GM23248 (cell line): ENCODE measurements at places on chromosomes 5 and 9. TPM values are rescaled to one million over a fixed set of nuclear protein-coding genes. Genes with fewer than 3 reads are reported as not detected.
A peak's percentile ranks its signal among the peaks of the same experiment; 100 is the strongest.

Gene SOX30
- not detected in 2 replicates for total RNA-seq

Gene SLC6A19
- total RNA-seq: not detected in 2 replicates

Gene LRRC19
- total RNA-seq: not detected in 2 replicates

Gene SLC28A3
- 0.32 TPM in 1 of 2 replicates, not detected in the other for total RNA-seq

Gene EMB
- 0.22 TPM in 1 of 2 replicates, not detected in the other for total RNA-seq

Gene NUTM2F
- not detected in 2 replicates for total RNA-seq

DNA sequence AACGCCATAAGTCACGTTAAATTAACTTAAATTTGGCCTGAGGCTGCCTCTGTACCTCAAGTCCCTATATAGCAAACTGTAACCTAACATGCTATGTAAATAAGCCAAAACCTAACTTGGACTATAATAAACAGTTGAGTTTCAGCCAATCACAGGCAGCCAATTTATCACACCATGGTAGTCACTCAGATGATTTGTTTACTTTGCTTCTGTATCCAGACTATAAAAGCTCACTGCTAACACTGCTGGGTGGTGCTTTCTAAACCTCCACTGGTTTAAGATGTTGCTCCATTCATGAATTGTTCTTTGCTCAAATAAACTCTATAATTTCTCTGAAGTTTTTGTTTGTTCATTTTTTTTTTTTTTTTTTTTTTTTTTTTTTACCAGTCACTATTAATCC lies 62.8 kb downstream of the TRPM3 start:
- H3K36me3 ChIP-seq: no peaks in the 10 kb centered on the region
- H3K4me3 ChIP-seq: no peak overlapping the region
- H3K27ac ChIP-seq: no peak overlapping the region
- DNase-seq: no peak

DNA sequence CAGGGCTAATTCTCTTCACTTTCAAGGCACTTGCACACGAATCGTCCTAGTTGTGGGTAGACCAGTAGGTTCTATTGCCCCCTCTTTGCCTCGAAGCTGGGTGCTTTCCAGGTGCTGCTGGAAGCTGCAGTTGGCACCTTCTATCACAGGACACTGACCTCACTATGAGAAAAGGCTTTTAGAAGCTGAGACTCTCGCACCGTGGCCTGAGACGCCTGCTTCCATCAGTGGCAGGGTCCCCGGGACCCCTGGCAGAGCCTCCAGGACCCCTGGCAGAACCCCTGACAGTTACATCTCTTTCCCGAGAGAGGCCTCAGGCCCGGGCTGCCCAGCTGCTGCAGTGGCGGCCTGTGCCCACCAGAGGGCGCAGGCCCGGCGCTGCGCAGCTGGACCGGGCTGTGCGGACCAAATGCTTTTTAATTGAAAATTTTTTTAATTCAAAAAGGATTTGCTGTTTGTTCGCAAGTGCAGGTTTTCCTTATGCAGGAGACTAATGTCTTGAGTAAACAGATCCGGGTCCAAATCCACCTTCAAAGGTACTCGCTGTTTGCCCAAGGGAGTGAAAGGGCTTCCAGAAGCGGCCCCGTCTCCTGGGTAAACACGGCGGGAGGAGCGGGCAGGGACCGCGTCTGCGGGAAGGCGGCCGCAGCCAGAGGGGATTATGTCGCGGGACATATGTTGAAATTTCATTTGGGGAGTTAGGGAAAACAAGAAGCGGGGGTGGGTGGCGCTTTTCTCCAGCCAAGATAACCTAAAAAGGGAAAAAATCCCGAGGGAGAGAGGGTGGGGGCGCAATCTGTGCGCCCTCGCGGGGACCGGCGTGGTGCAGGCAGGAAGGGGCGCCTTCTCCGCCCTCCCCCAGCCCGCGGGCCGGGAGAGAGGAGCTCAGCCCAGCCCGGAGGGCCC lies 114.5 kb upstream of the LMX1B start:
- no peaks in the 10 kb centered on the region for H3K27me3 ChIP-seq
- DNase-seq: peak; percentile 65
- H3K4me3 ChIP-seq: peak overlapping the region; percentile 76
- H3K36me3 ChIP-seq: no peaks in the 10 kb centered on the region
- H3K27ac ChIP-seq: no peak overlapping the region
- peaks cover 10% of the 10 kb centered on the region for H3K4me1 ChIP-seq

GRCh38 chr9:113154471-113154870 lies 3.7 kb downstream of the SLC31A2 start:
- no peaks in the 10 kb centered on the region; the same call in 1 of the 2 replicates for H3K36me3 ChIP-seq
- H3K4me1 ChIP-seq: peaks cover 21% of the 10 kb centered on the region
- peak; percentile 77 for DNase-seq
- no peaks in the 10 kb centered on the region for H3K27me3 ChIP-seq

DNA sequence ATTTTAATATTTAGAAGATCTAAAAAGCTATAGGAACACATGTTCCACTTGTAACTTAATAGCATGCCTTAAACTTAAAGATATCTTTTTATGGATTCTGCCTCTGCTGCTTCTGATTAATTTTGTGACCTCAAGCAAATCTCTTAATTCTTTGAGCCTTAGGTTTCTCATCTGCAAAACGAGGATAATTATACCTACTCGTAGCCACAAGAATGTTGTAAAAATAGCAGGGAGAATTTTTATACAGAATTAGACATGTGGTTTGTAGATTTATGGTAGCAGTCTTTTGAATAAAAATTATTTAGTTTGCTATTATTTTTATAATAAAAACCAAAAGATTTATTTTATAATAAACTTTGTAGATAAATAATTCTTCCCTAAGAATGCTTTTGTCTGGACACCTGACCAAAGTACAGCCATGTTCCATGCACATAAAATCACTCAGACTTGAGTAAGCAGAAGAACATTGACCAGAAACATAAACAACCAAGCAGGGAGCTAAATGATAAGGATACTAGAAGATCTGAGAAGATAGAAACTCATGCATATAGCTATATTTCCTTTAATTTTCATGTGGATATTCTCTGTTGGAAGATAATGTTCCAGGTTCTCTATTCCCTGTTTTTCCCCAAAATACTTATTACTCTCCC lies 18.5 kb downstream of the C9orf85 start:
- H3K27me3 ChIP-seq: no peaks in the 10 kb centered on the region
- H3K27ac ChIP-seq: peak overlapping the region; percentile 87
- H3K36me3 ChIP-seq: no peaks in the 10 kb centered on the region
- peak overlapping the region; percentile 27; the same call in 1 of the 2 replicates for H3K4me3 ChIP-seq
- peaks cover 29% of the 10 kb centered on the region for H3K4me1 ChIP-seq
- peak; percentile 63 for DNase-seq

DNA sequence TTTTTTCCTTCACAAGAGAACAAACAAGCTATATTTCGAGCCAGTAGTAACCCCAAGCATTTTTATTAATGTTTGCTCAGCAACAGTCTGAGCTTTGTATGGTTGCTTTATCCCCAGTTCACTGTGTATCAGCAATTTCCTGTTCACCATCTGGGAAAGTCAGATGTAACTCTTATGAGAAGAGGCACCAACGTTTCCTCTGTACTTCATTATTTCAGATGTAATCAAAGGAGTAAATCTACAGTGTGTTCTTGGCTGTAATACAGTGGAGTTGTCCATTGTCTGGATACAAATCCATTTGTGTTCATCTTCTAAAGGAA lies 340.2 kb downstream of the ARRDC3 start:
- no peaks in the 10 kb centered on the region for H3K4me1 ChIP-seq
- H3K4me3 ChIP-seq: no peak overlapping the region
- peaks cover 26% of the 10 kb centered on the region for H3K27me3 ChIP-seq

GRCh38 chr5:59066367-59067163 lies 483.7 kb downstream of the RAB3C start:
- H3K4me1 ChIP-seq: peaks cover 63% of the 10 kb centered on the region
- no peaks in the 10 kb centered on the region for H3K36me3 ChIP-seq
- no peaks in the 10 kb centered on the region for H3K27me3 ChIP-seq
- H3K4me3 ChIP-seq: peak overlapping the region; percentile 24; the same call in 1 of the 2 replicates
- peak overlapping the region; percentile 93 for H3K27ac ChIP-seq

- H3K4me1 ChIP-seq: peaks cover 40% of the 10 kb centered on the region
- peaks cover 27% of the 10 kb centered on the region; the same call in 1 of the 2 replicates for H3K36me3 ChIP-seq
- no peaks in the 10 kb centered on the region for H3K27me3 ChIP-seq
- peak; percentile 94 for DNase-seq
- peak overlapping the region; percentile 83 for H3K27ac ChIP-seq
Measured at GRCh38 chr9:110116543-110116885, 91.4 kb downstream of the C9orf152 start.

DNA sequence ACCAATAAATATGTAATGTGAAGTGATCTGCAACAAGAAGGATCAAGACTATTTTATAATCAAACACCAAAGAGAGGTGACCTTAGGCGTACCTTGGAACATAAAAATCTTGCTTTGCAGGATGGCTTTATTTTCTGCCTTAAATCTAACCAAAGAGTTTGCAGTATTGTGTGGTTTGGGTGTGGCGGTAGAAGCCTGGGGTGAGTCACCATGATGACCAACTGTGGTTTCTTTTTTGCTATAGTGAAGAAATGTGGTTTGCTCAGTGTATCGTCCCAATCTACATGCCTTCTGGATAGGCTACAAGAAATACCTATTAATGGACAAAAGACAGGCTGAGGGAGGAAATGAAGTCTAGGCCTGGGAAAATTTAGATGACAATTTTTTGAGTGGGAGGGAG lies 5.1 kb upstream of the CAST start:
- H3K27ac ChIP-seq: peak overlapping the region; percentile 72
- peak; percentile 97 for DNase-seq
- peaks cover 49% of the 10 kb centered on the region for H3K4me1 ChIP-seq

DNA sequence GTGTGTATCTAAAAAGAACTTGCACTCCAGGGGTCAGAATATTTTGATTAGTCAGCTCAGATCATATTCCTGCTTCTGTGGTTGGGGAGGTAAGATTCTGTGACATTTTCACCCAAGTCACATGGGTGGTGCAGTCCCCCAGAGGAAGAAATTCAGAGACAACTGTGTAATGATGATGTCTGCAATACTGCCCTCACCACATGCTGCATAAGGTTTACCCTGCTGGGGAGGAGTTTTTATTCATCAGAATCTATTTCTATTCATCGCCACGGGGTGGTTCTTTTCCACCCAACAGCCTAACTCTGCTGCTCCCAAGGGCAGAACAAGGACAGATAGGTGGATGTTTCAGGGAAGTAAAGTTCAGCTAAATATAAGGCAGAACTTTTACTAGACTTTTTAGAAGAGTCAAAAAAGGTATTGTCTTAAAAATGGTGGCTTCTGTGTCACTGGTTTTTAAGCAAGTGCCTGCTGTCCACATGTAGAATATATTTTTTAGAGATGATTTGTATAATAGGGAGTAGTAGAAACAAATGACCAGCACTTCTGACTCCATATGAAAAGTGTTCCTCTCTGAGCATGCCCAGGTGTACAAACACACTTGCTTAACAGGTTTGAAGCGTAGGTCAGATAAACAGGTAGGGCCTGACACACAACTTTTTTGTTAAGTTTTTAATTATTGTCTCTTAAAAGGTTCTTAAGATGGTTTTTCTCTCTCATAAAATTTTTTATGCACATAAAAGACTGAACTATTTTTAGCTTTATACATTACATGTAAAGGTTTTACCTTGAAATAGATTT lies 352.7 kb downstream of the LRRC70 start:
- no peak overlapping the region for H3K4me3 ChIP-seq
- no peak for DNase-seq
- no peaks in the 10 kb centered on the region for H3K27me3 ChIP-seq
- no peaks in the 10 kb centered on the region for H3K36me3 ChIP-seq
- H3K27ac ChIP-seq: no peak overlapping the region

DNA sequence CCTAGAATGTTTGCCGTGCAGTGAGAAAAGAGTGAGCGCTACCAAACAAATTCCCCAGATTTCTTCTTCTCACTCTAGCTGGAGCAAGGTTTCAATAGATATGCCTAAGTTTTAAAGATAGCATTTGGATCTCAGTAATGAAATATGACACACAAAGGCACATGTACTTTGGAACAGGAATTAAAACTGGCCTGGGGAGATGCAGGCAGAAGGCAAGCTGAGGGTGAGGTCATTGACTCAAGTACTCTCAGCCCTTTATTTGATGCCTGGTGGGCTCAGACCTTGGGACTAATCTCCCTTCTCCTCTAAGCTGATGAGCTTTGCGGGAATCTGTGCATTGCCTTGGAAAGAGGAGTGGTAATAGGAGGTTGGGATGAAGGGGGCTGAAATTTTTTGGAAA lies 323.3 kb upstream of the SLC30A5 start:
- H3K36me3 ChIP-seq: no peaks in the 10 kb centered on the region
- H3K4me3 ChIP-seq: no peak overlapping the region
- no peak overlapping the region for H3K27ac ChIP-seq
- DNase-seq: no peak
- H3K4me1 ChIP-seq: no peaks in the 10 kb centered on the region

DNA sequence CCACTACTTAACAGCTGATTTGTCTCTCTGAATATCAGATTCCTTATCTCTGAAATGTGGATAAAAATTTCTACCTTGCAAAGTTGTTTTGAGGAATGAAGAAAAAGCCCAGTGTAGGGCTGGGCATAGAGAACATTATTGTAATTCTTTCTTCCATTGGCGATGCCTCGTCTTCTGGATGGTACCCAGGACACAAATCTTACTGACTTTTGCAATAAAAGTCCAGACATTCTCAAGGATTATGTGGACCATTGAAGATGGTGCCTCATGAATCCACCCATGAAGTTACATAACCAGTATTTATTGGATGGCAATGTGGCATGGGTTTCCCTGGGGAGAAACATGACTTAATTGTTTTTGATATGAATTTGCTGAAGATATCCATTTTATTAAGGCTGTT lies 33.1 kb downstream of the NNT start:
- no peaks in the 10 kb centered on the region for H3K36me3 ChIP-seq
- 0 out of 2 replicates have a peak, but pooled peaks cover 10% of the 10 kb centered on the region for H3K4me1 ChIP-seq
- H3K4me3 ChIP-seq: no peak overlapping the region
- peak; percentile 7 for DNase-seq
- H3K27me3 ChIP-seq: no peaks in the 10 kb centered on the region

DNA sequence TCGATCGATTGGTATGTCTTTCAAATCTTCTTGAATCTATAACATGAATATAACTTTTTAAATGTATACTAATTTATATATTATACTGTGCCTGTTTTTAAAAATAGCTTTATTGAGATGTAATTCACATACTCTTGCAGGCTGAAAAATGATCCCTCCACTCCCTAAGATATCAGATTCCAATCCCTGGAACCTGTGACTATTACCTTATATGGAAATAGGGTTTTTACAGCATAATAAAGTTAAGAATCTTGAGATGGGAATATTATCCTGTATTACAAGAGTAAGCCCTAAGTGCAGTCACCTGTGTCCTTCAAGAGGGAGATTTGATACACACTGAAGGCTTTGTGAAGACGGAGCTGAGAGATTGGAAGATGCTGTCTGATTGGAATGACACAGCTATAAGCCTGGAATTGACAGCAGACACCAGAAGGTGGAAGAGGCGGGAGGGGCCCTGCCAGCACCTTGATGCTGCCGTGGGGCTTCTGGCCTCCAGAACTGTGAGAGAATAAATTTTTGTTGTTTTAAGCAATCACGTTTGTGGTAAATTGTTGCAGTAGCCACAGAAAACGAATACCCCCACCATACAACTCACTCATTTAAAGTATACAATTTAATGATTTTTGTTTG lies 161.3 kb downstream of the RMI1 start:
- H3K27me3 ChIP-seq: peaks cover 26% of the 10 kb centered on the region
- no peak for DNase-seq
- peaks cover 11% of the 10 kb centered on the region for H3K4me1 ChIP-seq
- no peak overlapping the region for H3K4me3 ChIP-seq
- H3K27ac ChIP-seq: no peak overlapping the region

GRCh38 chr5:172686111-172686510 lies 45.0 kb downstream of the NEURL1B start:
- DNase-seq: peak; percentile 8
- H3K27ac ChIP-seq: no peak overlapping the region
- H3K27me3 ChIP-seq: no peaks in the 10 kb centered on the region
- no peak overlapping the region for H3K4me3 ChIP-seq
- no peaks in the 10 kb centered on the region for H3K36me3 ChIP-seq
